Activated T-helper 1 cell treated with anti-CD3 and anti-CD28 coated beads, Interleukin-2, amount 50 U/mL, for 16 hours (primary cell): ENCODE measurements at places on chromosomes 1 and 21.

GRCh38 chr1:246301553-246302250 is 205.4 kb downstream of the SMYD3 start:
- DNase-seq = no peak

DNA sequence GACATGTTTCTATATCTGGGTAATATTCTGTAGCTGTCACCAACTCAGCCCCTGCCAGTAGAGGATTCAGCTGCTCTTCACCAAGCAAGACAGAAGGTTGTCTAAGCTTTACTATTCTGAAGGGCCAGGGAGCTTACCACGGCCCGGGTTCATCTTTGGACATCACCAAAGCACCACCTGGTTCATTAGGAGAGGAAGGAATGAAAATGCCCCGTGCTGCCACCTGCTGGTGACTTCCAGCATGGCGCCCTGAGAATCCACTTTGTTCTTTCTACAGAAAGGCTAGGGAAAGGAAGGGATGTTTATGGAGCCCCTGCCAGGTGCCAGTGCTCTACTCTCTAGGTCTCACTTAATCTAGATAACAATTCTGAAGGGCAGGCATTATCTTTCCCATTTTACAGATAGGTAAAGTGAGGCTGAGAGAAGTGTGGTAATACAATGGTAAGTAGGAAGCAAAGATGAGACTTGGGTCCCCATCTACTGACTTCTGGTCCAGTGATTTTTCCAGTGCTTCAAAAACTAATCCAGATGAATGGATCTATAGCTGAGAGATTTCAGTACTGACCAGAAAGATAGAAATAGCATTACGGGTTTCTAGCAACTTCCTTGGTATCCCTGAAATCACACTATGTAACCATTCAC is 79.5 kb downstream of the BEND5 start:
- peak; percentile 21 for DNase-seq

GRCh38 chr1:112988367-112988766 is 32.4 kb upstream of the SLC16A1 start:
- DNase-seq = no peak

DNA sequence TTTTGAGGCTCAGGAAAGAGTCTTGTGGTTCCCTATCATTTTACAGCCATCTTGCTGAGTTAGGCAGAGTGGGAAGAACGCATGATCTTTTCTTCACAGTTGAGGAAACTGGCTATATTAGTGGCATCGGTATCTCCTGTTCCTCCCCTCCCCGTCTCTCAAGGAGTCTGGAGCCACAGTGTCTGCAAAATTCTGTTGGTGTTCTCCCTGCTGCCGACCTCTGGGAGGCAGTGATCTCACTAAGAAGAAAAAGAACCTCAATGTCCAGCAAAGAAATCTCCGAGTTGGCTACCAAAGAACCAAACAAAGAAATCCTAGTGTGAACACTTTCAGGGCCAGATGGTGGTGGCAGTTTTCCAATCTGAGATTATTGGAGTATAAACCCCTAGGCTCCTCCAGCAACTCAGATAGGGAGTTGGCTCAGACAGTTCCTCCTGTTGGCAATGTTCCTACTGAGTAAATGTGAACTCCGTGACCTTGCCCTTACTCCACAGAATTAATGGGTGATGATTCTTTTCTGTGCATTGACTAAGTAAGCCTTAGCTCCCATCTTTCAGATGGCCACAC is 41.2 kb downstream of the PRAMEF20 start:
- DNase-seq = no peak

DNA sequence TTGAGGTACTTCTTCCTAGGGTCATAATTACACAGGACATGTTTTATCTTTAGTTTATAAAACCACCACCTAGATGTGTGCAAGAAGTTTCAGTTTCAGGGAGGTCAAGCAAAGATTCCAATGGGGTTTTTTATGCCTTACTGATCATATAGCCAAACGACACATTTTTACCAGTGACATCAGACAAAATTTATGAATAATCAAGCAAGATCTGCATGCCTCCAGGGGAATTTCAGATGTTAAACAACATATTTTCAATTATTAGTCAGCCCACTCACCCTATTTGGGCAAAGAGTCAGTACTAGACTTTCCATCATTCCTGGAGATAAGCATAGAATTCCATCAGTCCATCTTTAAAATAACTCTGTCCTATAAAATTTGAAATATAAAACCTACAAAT is 867.4 kb downstream of the KCNT2 start:
- no peak for DNase-seq

- no peak for DNase-seq
These were observed 5.6 kb downstream of the SH3BP5L start for GRCh38 chr1:248820041-248820585.

GRCh38 chr1:237042892-237043576 is 1.1 kb downstream of the RYR2 start:
- DNase-seq = no peak

GRCh38 chr1:19000065-19000464 is 43.6 kb upstream of the IFFO2 start:
- no peak for DNase-seq

GRCh38 chr1:203124546-203125317 is 2.8 kb upstream of the ADORA1 start:
- DNase-seq = no peak

DNA sequence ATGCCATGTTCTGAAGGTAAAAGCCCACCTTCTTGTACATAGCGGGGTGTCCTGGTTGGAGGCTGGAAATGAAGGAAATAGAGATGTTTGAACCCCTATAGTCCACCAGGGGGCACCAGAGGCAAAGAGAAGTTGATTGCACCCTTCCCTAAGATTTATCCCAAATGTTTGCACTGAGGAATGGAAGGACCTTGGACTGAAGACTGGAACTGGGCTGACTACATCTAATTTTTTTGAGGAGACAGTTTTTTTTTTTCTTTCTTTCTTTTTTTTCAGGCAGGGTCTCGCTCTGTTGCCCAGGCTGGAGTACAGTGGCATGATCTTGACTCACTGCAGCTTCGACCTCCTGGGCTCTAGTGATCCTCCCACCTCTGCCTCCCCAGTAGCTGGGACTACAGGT is 55.3 kb upstream of the EIF4G3 start:
- no peak for DNase-seq

- DNase-seq = no peak
These were observed 24.1 kb downstream of the FAM163A start for GRCh38 chr1:179767177-179767581.

DNA sequence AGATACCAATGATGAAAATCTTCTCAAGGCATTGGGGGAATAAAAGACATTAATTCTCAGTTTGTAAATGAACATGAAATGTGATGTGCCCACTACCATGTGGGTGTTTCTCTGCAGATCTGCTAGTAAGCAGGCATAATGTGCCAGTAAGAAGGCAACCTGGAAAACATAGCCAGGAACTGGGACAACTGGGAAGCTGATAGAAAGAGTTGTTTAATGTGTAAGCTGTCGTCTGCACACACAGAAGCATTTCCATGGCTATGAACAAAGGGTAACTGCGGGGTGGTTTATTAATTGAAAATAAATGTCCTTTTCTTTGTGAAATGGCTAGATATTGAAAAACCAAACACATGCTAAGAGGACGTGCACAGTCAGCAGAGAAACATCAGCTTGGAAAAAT is 52.0 kb downstream of the ZC3H11B start:
- DNase-seq = no peak

- no peak for DNase-seq
These were observed 494 bp downstream of the SF3B4 start for GRCh38 chr1:149927056-149927562.

GRCh38 chr1:11738783-11739182 is 2.8 kb downstream of the AGTRAP start:
- DNase-seq = no peak

GRCh38 chr1:172547071-172547470 is 14.1 kb downstream of the SUCO start:
- no peak for DNase-seq

- no peak for DNase-seq
These were observed 223.4 kb downstream of the FMN2 start for GRCh38 chr1:240314845-240315801.

DNA sequence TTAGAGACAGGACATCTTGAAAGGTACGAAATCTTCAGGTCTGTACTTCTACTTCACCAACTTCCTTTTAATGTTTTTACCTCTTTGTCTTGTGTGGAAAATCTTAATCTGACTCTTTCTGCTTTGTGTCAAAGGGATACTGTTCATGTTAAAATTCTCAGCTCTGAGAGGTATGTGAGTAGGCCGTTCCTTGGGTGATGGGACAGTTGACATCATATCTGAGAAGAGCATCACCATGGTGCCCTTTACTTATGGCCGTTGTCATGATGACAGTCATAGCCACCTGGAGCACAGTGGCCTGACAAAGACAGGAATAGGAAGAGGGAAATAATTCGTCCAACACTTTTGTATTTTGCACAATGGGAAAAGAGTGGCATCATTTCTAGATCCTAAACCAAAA is 145.6 kb downstream of the FGGY start:
- no peak for DNase-seq

GRCh38 chr1:55245781-55246180 is 30.6 kb upstream of the USP24 start:
- DNase-seq = no peak

DNA sequence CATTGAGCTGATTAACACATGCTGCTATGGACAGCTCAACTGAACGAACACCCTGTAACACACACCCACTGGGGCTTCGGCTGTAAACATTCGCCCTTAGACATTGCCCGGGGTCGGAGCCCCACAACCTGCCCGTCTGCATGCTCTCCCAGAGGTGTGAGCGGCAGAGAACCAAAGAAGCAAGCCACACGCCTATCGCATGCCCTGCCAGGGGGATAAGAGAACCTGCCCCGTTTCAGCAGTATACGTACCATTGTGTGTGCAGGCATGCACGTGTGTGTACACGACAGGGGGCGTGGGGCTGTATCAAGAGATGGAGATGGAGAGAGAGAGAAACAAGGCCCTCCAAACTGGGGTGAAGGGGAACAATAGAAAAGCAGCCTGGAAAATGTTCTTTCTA is 9.9 kb upstream of the DESI2 start:
- DNase-seq = no peak

GRCh38 chr1:46188295-46189030 is 9.8 kb downstream of the POMGNT1 start:
- DNase-seq = no peak

GRCh38 chr1:242579528-242580235 is 55.2 kb upstream of the PLD5 start:
- no peak for DNase-seq

DNA sequence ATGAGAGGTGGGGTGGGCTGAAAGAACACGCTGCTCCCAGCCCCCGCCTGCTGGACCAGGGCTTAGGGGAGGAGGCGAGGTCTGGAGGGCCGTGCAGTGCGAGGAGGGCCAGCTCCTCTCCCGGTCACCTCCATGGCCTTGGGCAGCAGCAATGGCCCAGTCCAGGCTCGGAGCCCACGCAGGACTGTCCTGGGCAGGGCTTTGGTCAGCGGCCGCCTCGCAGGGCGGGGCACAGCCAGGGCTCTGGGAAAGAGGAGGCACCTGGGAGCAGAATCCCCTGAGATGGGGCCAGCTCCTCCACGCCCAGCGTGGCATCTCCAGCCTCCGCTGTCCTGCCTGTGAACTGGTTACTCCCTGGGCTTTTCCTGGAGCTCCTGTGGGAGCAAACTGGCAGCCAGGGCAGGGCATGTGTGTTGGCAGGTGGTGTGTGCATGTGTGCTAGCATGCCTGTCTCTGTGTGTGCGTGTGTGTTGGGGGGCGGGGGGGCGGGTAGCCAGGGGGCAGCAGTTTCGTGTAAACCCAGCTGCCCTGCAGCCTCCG is 27.4 kb downstream of the ARHGEF16 start:
- DNase-seq = no peak

GRCh38 chr1:83098131-83098530 is 900.8 kb downstream of the TTLL7 start:
- DNase-seq = no peak

DNA sequence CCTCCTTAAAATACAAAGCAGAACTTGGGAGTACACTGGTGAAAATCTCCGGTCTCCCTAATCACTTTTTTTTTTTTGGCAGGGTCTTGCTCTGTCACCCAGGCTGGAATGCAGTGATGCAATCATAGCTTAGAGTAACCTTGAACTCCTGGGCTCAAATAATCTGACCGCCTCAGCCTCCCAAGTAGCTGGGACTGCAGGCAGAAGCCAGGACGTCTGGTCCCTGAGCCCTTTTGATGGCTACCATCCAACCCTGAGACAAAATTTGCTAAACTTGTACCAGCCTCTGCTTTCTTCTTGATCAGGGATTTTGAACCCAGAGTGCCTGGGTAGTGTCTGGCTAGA is 4.1 kb downstream of the L1TD1 start:
- no peak for DNase-seq

GRCh38 chr1:53135735-53136114 is 6.7 kb downstream of the SLC1A7 start:
- DNase-seq = no peak

DNA sequence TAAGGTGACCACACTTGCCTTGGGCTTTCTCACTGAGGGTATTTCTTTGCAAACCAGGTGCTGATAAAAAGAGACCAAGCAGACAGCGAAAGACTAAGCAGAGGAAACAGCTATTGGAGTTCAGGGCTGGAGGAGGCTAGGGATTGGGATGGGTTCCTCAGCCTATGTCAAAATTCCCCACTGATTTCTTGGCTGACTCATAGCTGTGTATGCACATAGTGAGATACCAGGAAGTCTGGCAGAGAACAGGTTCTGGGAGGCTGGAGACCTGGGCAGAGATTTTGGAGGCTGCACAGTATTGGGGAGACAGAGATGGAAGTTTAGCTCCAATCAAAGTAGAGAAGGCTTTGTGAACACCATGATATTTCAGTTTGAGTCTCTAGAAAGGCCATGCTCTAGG is 25.3 kb downstream of the YARS1 start:
- DNase-seq = no peak

GRCh38 chr1:202551683-202552082 is 158.6 kb downstream of the SYT2 start:
- no peak for DNase-seq

DNA sequence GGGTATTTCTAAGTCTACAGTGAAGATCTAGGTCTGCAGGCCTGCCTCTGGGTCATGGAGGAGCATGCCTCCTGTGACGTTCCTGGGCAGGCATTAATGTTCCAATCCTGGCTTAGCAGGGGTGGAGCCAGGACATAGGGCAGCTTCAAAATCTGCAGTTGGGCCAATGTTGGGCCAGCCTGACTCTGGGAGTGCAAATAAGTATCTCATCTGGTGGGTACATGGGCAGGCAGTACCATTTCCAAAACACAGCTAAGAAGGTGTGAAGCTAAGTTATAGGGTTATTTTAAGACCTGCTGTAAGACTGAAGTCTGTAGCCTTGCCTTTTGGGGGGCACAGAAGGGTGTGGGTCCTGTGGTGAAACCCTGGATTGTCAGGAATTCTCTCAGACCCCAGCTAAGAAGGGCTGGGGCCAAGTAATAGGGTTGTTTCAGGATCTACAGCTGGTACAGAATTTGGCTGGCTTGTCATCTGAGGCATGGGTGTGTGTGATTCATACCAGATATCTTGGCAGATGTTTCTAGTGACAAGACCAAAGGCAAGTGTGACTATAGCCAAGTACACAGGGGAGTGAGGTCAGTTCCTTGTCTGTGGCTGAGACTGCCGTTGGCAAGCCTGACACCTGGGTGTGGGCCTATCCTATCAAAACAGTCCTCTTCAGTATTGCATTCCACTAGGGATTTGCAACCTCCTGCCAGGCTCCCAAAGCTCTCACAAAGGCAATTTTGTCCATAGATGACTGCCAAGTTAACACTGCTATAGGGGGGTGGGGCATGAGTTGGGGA is 468.7 kb upstream of the B3GALT2 start:
- DNase-seq = no peak

GRCh38 chr21:45131537-45131999 is 57.2 kb downstream of the ADARB1 start:
- DNase-seq = no peak
